ENCODE measurements at places on chromosomes 12 and 14.

DNA sequence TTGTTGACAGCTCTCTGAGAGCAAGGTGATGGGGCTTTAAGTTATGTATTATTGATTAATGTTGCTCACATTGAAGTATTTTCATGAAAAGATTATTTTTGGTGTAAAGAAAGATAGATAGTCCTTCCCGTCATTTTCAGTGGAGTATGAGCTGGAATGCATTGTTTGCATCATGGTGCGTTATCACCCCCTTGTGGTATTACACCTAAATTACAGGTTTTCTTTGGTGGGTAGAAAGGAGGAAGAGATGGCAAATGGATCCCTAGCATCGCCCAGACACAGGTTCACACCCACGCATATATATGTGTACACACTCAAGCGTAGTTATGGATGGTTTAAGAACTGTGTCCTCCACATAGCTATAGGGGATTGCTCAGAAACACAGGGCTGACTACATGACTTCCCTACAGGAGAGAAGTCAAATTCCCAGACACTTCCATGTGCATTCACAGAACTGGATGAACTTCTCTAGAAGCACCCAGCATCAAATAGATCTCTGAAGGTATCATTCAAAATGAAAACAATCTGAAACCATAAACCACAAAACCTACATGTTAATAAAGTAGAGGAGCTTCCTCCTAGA, 14.4 kb upstream of the SERPINA10 start:
- no peak for DNase-seq

DNA sequence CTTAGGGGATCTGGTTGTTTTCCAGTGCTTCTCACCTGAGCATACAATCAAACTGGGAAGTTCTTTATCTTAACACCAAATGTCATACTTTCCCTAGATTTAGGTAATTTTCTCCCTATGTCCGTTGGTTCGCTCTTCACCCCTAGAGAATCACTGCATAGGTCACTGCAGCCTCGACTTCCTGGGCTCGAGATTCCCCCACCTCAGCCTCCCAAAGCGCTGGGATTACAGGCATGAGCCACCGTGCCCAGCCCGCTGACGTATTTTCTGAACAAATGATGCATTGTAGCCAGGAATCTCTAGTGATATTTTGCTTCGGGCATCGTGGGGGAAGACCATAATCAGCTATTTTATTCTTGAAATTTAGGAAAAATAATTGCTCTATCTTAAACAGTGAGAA, 1.1 kb upstream of the RPL41 start:
- no peak for DNase-seq

- DNase-seq: no peak
These were observed 42.0 kb downstream of the EVL start for GRCh38 chr14:100107236-100107635.

DNA sequence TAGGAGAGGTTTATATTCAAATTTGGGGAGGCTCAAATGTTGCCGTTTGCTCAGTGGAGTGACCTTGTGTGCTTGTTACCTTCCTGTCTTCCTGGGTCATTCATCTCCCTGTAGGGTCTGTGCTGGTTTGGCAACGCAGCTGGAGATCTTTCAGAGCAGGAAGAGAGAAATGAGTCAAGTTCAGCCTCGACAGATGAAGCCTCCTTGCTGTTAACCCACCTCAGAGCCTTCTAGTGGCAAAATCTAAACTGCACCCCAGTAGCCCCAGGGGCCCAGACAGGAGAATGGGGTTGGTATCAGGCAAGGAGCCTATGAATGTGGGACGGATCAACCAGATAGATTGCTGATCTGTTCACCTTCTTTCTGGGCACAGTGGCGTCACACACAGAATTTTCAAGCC, 999.3 kb downstream of the VRK1 start:
- no peak for DNase-seq

- DNase-seq: no peak
These were observed 55.1 kb downstream of the TTLL5 start for GRCh38 chr14:75715926-75716780.
